Globus pallidus (tissue), 1 donor: ENCODE measurements at places on chromosomes 16 and 17.

- no peak for DNase-seq
Measured at GRCh38 chr17:19296786-19297778, 59.9 kb downstream of the EPN2 start.

GRCh38 chr17:82658796-82659452 lies 10.7 kb upstream of the WDR45B start:
- DNase-seq: no peak

GRCh38 chr17:31476525-31477416 lies 85.3 kb downstream of the RAB11FIP4 start:
- DNase-seq: no peak

DNA sequence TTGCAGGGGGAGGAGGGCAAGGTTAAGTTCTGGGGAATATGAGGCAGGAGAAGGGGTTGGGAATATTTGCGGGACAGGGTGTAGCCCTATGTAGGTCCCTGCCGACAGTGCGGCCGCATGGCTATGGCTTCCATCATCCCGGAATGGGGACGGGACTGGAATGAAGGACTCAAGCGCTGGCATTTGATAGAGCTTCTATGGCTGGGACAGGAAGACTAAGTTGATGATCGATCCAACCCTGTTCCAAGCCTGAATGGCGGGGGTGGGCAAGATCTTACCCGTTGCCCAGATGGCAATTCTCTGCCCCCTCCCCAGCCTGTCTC lies 47.1 kb downstream of the SRCIN1 start:
- DNase-seq: peak; percentile 37

GRCh38 chr17:75003070-75003956 lies 9.2 kb upstream of the MRPL58 start:
- DNase-seq: no peak

DNA sequence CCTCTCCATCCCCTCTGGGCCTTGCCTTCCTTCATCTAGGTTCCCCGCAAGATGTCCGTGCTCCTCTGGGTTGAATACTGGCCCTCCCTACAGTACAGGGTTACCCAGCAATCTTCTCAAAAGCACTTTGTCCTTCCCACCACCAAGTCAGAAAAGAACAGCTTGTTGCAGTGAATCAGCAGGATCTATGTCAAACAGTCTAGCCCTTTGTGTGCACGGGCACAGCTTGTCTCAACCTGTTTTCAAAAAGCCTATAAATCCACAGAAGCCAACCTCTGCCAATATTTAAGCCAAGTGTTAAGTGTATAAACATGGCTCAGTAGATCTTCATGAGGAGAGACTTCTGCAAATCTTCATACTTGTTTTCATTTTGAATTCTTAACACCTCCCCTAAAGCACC lies 25.2 kb downstream of the C17orf67 start:
- no peak for DNase-seq

GRCh38 chr16:58960034-58960433 lies 225.9 kb upstream of the GOT2 start:
- DNase-seq: no peak

GRCh38 chr17:79620207-79621038 lies 9.6 kb upstream of the RBFOX3 start:
- DNase-seq: no peak

DNA sequence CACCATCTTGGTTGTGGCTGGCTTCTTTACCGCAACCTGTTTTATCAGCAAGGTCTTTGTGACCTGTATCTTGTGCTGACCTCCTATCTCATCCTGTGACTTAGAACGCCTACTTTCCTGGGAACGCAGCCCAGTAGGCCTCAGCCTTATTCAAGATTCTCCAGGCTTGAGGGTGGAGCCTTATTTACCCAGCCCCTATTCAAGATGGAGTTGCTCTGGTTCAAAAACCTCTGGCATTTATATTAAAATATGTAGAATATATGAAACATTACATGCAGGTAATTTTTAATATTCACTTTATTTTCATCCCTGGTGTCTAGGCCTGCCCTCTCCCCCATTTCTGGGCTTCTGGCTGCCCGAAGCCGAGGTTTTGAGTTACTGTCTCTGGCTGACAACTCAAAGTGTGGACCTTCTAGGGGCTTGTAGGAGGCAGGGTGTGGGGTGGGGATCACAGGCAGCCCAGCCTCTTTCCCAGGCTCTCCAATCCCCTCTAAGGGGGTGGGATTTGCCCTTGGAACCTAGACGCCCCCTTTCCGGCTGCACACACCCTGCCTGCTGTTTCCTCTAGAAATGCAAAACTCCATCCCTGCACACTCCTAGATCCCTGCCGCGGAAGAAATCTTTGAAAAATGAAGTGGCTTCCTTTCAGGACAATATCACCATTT lies 152.0 kb downstream of the KCNJ12 start:
- no peak for DNase-seq

GRCh38 chr16:88638323-88639230 lies at the start of gene IL17C:
Gene IL17C (plus strand): TSS chr16:88638572. CDS start chr16:88638642, 70 bp downstream.
- DNase-seq: no peak
